ENCODE measurements at places on chromosomes 6 and 20.
A peak's percentile ranks its signal among the peaks of the same experiment; 100 is the strongest.

DNA sequence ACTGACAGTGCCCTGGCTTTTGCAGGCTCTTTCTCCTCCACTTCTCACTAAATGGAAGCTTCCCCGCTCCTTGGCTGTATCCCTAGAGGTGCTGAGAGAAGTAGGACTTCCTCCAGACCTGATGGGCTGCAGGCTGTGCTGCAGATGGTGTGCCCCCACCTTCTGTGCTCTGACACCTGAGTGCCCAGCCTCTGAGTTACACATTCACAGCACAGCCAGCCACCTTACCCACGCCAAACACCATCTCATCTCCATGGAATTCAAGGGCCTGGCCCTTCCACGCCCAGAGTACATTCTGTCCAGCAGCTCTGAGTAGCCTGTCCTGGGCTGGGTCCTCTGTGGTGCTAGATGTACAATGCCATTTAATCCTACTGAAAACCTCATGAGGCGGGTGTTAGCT, 5.3 kb downstream of the SFTA2 start:
- no peak for DNase-seq

GRCh38 chr6:56863366-56863765, 91.5 kb upstream of the BEND6 start:
- no peak for DNase-seq

GRCh38 chr6:154292855-154293519, 63.6 kb downstream of the IPCEF1 start:
- DNase-seq, result no peak

DNA sequence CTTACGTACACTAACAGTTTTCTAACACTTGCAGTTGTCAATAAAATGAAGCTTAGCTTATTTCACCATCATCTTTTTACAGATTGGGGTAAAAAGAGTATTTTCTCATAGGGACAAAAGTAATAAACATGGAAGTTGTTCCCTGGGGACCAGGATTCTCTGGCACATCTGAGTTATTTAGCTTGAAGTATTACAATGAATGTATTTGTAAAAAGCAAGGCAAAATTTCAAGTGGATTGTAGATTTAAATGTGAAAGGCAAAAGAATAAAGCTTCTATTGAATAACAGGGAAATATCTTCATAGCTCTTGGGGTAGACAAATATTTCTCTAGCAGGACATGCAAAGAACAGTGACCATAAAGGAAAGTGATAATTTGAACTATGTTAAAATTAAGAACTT, 260.0 kb upstream of the ECI2 start:
- no peak for DNase-seq

DNA sequence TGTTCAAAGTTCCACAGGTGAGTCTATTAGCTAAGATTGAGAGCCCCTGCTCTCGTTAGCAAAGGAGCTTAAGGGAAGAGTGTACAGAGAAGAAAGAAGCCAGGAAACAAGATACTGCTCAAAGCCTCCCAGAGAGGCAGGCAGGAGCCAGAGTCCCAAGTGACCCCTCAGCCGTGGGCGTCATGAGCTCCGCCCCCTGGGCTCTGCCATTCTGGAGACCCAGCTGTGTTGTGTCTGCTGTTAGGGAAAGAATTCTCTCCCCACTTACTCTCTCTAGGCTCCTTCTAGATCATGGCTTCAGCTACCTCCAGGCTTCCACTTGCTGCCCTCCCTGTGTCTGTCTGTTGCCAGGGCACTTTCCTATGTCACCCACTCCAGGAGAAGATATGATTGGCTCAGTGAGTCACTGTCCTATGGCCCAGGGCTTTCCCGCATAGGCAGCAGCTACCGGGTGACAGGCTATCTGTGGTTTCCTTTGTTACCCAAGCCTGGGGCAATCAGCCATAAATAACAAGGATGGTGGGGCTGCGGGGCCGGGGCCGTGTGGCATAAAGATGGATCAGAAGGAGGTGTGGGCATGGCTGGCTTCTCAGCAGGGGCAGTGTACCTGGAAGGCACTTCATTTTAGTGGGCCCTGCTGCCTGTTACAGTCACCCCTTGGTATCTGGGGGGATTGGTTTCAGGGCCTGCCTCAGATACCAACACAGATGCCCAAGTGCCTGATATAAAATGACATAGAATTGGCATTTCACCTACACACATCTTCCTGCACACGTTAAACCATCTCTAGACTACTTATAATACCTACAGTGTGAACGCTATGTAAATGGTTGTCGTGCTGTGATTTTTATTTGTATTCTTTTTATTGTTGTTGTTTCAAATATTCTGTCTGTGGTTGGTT, 118.9 kb downstream of the ARMC2 start:
- no peak for DNase-seq

- DNase-seq, result no peak
Measured at GRCh38 chr6:16184551-16184950, 53.8 kb upstream of the GMPR start.

GRCh38 chr6:163427498-163428254, 13.2 kb downstream of the QKI start:
- peak; percentile 11 for DNase-seq

GRCh38 chr6:8131265-8131897, 29.0 kb upstream of the EEF1E1 start:
- DNase-seq, result peak; percentile 76

- DNase-seq, result no peak
Measured at GRCh38 chr6:7637533-7637932, 47.5 kb downstream of the SNRNP48 start.

DNA sequence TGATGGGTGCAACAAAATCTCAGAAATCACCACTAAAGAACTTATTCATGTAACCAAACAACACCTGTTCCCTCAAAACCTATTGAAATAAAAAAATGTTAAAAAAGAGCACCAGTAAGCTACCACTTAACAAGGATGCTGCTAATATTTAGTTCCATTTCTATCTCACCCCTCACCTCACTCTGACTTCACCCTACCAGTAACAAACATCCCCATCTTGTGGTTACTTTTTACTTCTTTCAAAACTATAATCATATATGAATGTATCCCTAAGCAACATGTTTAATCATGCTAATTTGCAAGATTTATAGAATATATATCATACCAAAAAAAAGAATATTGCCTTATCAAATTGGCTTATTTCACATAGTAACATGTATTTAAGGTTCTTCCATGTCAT, 27.4 kb upstream of the SLC24A3 start:
- DNase-seq, result no peak
